ENCODE measurements at places on chromosomes 3 and 15.

DNA sequence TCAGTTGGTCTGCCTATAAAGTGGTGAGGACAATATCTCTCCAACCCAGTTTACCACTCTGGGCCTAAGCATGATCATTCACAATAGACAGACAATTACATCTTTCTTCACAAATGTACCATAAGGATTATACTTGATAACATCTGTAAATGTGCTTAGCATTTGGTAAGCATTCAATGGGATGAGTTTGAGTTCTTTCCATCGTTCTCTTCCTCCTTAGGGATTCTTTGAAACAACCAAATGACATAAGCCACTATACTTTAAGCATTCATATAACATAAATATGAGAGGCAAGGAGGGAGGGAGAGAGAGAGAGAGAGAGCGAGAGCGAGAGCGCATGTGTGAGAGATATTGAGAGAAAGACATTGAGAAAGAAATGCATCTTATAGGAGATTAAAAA lies 303.3 kb upstream of the CBLB start:
- DNase-seq = no peak

GRCh38 chr15:25543196-25543595 lies 104.4 kb upstream of the UBE3A start:
- no peak for DNase-seq

DNA sequence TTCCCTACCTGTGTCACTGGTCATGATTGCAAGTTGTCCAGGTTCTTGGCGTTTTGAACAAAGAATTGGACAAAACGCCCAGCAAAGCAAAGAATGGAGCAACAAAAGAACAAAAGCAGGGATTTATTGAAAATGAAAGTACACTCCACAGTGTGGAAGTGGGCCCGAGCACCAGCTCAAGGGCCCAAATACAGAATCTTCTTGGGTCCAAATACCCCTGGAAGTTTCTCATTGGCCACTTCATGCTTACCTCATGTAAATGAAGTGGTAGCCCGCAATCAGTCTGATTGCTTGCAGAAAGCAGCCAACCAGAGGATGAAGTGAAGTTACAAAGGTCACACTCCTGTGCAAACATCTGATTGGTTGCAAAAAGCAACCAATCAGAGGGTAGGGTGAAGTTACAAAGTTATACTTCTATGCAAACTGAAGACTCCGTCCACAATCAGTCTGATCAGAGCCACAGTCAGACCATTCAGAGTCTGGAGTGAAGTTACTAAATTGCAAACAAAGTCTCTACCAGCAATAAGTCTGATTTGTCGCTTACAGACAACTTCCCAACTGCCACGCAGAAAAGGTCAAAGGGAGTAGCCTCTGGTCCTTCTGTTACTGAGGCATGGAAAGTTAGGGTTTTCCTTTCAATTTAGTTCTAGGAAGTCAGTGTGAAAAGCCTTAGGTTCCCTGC lies 8.3 kb upstream of the TM4SF1 start:
- DNase-seq = no peak

- DNase-seq = no peak
Measured at GRCh38 chr3:134956844-134957243, 161.8 kb downstream of the EPHB1 start.

GRCh38 chr3:149333176-149333859 lies at the start of gene TM4SF18:
TSS of gene TM4SF18 (minus strand) at chr3:149333636. CDS start at chr3:149333382, 254 bp downstream.
- DNase-seq = no peak

- DNase-seq = no peak
Measured at GRCh38 chr3:114112696-114113095, 56.2 kb downstream of the QTRT2 start.

DNA sequence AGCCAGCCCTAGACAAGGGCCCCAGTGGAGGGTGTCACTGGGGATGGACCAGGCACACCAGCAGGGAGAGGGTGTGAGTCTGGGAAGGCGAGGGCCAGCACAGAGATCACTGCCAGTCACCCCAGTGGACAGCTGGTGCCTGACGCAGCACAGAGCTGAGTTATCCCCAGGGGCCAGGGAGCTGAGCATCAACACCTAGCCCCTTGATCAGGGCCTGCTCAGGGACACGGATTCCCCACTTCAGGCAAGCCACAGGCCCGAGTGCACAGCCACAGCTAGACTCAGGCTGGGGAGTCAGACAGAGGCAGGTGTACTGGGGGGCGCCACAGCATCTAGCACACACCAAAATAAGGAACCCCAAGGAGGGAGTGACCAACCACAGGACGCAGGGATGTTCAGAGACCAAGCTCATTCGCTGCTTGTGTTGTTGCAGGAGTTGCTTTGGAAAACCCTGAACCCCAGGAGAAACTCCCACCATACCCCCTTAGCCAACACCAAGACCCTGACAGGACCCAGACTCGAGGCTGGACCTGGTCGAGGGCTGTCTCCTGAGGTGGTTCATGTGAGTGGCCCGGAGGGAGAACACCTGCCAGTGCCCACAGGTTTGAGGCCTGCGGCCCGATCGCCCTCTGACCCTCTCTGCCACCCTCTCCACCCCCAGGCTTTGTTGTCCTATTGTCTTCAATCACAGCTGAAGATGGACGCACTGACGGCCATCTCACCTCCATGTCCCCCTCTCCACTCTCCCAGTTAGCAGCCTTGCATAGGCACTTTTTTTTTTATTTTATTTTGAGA lies 146.8 kb downstream of the TPRA1 start:
- no peak for DNase-seq

DNA sequence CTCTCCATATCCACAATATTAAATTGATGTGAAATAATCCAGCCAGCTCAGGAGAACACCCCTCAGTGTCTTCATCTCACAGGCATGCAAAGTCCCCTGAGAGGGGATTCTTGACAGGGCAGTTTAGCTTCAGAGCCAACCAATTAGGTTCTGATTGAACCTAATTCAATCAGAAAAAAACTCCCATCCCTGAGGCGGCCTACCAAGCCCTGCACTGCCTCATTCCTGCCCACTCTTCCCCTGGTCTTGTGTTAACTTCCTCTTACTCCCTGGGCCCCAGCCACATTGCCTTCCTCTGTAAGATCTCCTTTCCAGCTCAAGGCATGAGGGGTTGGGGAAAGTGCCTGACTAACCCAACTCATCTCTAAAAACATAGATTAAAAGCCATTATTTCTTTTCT lies 46.1 kb downstream of the FRMD4B start:
- no peak for DNase-seq

GRCh38 chr3:141894524-141895176 lies 18.2 kb downstream of the ATP1B3 start:
- no peak for DNase-seq

DNA sequence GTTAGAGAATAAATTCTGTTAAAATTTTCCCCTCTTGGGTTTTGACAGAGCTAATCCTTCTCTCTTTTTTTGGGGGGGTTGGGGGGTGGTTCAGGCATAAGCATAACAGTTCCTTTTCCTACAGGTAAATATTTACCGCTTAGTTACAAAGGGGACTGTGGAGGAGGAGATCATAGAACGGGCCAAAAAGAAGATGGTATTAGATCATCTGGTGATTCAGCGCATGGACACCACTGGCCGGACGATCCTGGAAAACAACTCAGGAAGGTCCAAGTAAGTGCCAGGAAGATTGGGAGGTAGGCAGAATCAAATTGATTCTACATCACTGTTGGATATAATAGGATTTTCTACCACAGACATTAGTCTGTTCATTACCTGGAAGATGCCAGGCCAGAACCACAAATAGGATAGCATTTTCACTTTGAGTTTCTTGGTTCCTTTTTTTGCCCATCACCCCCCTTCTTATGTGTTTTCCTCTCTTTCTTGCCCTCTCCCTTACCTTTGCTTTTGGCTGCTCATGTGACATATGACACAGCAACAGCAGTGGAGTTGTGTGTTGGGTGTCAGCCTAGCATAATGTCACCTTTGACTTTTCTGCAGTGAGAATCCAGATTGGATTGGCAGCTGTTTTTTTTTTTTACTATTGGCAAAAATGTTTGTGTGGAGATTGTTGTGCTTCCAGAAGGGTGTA lies 79.0 kb downstream of the CHD2 start:
- no peak for DNase-seq

DNA sequence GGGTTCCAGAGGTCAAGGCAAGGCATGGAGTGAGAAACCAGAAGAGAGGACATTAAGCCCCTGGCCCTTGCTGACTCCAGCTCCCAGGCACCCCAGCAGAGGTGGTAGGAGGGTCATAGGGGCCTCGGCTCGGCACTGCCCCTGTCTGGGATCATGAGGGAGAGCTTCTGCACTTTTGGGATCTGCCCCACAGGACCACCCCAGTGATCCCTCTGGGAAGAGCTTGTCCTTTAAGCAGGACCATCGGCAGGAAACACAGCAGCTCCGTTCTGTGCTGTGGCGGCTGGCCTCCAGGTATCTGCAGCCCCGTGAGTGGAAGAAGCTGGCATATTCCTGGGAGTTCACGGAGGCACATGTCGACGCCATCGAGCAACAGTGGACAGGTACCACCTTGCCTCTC lies 35.5 kb downstream of the ANKDD1A start:
- DNase-seq = no peak

GRCh38 chr15:73620078-73620477 lies 13.1 kb downstream of the NPTN start:
- DNase-seq = no peak
